ENCODE measurements at places on chromosomes 2 and 18.

DNA sequence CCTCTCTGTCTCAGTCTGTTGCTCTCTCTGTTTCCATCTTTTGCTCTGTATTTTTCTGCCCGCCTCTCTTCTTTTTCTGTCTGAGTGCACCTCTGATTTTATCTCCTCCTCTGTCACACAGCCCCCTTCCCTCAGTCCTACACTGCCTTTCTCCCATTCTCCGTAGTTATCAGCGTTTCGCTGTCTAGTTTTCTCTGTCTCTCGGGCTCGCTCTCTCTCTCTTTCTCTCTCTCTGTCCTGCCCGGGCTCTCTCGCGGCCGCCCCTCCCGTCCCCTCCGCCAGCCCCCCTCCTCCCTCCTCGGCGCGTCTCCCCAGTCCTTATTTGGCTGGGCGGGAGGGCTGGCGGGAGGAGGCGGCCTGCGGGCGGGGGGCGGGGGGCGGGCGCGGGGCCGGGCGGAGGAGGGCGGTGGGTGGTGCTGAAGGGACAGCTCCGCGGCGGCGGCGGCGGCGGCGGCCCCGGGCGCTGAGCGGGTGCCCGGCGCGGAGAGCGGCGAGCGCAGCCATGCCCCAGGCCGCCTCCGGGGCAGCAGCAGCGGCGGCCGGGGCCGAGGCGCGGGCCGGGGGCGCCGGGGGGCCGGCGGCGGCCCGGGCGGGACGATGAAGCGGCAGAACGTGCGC, at the start of gene KCNK3:
Gene KCNK3 (plus strand): TSS at position 444 of the 618 bp plus-strand sequence. CDS start 154 bp downstream, at position 598.
- DNase-seq = peak; percentile 13

DNA sequence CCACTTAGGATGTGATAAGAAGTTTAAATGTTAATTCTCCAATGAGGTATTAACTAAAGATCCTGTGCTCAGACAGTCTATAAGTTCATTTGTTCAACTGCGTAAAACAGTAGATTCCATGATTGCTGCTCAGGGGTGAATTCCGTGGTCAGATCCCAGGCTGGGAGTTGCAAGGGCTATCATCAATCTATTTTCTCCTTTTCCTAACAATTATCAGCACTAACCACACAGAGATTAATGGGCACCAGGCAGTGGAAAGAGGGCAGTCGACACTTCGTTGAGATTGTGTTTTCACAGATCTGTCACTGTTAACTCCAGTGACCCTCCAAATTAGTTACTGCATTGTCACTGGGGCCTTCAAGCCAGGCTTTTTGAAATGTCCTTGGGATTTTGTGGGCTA, 154.1 kb upstream of the SPRED2 start:
- no peak for DNase-seq

GRCh38 chr2:121098556-121098955, 186.4 kb downstream of the TFCP2L1 start:
- DNase-seq = no peak

- no peak for DNase-seq
Observed at GRCh38 chr2:237440819-237441281, 26.9 kb upstream of the COL6A3 start.

DNA sequence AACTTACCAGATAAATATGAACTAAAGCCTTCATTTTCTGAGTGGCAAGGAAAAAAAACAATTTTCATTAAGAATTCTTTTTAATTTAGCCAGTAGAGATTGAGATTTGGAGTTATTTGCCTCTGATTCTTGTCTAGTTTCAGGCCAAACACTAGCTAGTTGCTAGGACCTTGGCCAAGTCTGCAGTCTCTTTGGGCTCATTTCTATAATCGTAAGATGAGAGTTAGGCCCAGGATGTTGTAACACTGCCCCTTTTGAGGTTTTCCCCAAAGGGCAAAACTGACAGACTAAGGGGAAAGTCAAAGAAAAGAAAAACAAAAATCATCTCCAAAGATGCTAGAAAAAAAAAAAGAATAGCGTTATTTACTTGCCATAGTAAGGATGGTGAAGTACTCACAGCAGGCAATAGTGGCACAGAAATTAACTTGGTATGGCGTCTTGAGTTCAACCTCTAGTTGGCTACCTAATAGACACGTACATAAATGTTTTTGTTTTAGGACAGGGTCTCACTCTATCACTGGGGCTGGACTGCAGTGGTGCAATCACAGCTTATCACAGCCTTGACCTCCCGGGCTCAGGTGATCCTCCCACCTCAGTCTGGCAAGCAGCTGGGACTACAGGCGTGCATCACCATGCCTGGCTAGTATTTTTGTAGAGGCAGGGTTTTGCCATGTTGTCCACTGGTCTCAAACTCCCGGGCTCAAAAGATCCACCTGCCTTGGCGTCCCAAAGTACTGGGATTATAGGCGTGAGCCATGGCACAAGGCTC, 23.0 kb upstream of the ADAM17 start:
- no peak for DNase-seq

DNA sequence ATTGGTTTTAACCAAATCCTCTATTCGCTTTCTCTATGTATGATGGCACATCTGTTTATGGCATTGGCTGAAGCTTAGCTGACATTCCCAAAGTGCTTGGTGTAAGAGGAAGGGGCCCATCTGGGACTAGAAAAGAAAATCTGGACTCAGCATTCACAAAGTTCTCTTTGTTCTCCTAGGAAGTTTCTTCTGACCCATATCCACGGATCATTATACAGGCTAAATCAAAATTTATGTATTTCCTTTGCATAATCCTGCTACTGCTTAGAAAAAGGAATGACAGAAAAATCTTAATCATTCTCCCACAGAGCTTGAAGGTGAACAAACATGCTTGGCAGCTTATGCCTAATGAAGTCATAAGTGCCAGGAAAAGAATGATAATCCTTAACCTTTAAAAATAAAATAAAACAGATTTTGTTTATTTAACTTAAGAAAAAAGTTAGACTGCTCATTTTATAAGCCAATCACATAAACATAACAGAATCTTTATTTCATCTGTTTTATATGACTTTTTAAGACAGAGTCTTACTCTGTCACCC, 88.4 kb downstream of the NYAP2 start:
- DNase-seq = no peak

DNA sequence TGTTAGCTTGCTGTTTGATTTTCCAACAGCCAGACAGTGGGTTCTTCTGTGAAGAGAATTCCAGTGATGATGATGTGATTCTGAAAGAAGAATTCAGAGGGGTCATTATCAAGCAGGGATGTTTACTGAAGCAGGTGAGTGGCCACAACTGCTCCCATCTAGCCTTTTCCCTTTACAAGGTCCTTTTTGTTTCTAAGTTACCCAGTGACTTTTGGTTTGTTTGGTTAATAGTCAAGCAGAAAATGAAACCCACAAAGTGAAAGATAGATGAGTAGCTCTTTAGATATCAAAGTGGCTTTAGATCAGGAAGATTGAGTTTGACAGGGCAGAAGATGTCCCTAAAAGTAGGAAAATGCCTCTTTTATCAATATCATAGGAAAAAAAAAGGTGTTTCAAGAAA, 23.3 kb downstream of the PLEK start:
- DNase-seq = no peak

- DNase-seq = no peak
Observed at GRCh38 chr2:12803607-12804006, 86.9 kb downstream of the TRIB2 start.

DNA sequence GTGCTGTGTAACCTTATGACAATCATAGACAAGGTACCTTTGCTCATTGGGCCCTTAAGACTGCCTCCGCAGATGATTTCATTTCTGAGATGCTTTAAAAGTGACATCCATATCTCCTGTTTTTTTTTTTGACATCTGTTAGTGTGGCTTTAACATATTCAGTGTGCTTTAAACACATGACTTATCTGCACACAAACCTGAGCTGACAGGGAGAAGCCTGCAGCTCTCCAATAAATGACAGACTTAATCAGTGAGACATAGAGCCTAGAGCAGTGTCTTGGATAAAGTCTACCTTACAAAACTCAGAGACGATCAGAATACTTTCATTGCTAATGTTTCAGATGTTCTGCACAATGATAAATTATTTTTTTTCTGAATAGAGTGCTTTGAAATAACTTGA, 130.7 kb downstream of the UBE2E3 start:
- no peak for DNase-seq

DNA sequence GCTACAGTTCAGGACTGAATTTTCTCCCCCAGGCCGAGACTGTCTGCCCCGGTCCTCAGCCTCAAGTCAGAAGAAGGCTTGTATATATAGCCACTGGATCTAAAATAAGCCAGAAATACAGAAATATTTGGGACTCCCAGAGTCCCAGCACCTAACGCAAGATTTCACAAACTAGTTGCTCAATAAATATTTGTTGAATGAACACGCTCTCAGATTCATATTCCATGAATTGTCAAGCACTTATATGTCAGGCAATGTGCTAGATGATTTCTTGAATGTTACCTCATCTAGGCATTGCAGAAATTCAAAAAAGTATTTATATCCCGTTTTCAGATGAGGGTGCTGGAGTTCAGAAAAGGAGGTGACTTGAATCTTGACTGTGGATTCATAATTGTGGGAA, 163.7 kb upstream of the KLHL29 start:
- DNase-seq = no peak

GRCh38 chr2:169977530-169977929, 150.3 kb downstream of the UBR3 start:
- DNase-seq = no peak

GRCh38 chr2:203787979-203788378, 79.6 kb upstream of the CTLA4 start:
- no peak for DNase-seq

- DNase-seq = no peak
Observed at GRCh38 chr2:198945496-198945895, 512.2 kb downstream of the SATB2 start.

GRCh38 chr2:127910415-127910814, 24.7 kb upstream of the AMMECR1L start:
- DNase-seq = no peak

- no peak for DNase-seq
Observed at GRCh38 chr2:128320906-128321771, 2.5 kb upstream of the HS6ST1 start.

DNA sequence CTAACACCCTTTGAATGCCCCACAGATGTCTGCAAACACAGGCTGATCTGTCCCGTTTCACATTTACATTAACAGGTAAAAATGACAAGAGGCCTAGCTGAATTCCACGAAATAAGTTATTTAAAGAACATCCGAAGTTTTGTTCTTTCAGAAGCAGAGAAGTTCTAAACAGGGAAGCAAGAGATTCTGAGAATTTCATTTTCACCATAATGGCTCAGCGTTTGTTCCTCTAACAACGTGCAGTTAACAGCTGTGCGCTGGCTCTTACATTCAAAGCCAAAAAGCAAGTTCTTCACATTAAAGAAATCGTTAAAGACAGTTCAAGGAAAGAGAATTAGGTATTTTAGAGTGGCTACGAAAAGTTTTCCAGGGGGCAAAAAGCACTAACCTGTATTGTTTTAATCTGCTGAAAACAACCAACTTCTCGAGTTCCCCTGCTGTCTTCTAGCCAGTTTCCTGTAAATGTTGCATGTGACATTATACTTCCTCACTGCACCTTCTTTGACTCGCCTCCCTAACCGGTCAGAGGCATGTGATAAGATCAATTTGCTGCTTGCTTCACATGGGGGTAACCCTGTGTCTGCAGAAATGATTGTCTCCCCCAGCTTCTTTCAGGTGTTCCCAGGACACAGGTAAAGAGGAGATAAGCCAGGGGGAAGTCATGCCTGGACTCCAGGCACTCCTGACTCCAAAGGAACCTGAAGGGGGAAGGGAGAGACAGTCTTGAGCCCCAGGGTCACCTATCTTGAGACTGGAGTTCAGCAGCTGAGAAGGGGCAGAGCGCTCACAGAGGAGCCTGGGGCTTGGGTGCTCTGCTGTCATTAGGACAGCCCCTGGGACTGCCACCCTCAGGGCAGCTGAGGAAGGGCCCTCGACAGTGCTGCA, 36.8 kb upstream of the WIPF1 start:
- no peak for DNase-seq

DNA sequence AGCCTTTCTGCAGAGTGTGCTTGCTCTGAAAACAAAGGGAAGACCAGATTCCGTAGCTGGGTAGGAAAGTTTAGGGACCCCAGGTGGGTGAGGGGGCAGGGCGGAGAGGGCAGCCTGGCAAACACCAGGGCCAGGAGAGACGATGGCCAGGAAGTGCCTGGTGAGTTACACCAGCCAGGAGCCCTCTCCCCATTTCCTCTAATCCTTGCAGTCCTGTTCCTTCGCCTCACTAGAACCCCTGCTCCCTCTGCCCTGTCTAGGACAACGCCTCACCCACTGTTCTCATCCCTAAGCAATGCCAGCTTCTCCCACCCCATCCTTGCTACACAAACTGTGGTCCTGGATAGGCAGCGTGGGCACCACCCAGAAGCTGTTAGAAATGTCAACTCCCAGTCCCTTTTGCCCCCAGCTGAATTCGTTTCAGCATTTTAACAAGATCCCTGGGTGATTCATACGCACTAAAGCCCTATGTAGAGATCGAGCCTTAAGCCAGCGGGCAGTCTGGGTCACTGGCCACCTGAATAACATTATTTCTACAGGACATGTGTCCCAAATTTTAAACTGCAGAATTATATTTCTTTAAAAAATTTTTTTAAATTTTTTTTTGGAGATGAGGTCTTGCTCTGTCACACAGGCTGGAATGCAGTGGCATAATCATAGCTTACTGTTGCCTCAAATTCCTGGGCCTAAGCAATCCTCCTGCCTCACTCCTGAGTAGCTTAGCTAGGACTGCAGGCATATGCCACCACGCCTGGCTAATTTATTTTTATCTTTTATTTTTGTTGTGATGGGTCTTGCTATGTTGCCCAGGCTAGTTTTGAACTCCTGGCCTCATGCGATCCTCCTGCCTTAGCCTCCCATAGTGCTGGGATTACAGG, 10.9 kb downstream of the WIPF1 start:
- DNase-seq = no peak

DNA sequence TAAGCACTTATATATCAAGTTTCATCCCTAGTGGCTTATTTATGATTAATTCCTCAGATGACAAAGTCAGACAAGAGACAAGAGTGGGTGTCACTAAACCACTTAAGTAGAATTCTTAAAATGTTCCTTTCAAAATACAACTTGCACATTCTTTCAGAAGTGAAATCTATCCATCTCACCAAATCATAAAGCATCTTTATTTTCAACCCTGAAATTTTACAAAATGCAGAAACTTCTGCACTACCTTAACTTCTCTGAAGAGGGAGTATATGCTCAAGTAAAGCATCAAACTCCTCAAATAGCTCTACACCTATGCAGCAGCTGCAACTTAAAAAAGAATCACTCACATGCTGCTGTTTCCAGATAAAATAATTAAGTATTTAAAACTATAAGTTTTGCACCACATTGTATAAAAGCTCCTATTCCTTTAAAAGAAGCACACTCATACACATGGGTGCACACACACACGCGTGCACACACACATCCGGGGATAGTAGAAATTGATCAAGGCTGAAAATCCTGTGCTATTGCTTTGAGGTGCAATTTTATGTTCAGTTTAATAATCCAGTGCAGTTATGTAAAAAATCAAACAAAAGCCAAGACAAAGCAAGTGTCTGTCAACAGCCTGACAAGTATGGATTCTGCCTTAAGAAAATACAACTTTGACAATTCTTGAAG, 244.5 kb downstream of the TCF4 start:
- no peak for DNase-seq

- DNase-seq = no peak
Observed at GRCh38 chr2:6454286-6454990, 411.3 kb downstream of the CMPK2 start.

GRCh38 chr2:211270257-211270656, 713.9 kb downstream of the CPS1 start:
- no peak for DNase-seq

Data from COLO829 (cell line).